ENCODE measurements at places on chromosomes 1 and 21.

- DNase-seq: no peak
Observed at GRCh38 chr1:241972703-241973369, 15.3 kb downstream of the BECN2 start.

DNA sequence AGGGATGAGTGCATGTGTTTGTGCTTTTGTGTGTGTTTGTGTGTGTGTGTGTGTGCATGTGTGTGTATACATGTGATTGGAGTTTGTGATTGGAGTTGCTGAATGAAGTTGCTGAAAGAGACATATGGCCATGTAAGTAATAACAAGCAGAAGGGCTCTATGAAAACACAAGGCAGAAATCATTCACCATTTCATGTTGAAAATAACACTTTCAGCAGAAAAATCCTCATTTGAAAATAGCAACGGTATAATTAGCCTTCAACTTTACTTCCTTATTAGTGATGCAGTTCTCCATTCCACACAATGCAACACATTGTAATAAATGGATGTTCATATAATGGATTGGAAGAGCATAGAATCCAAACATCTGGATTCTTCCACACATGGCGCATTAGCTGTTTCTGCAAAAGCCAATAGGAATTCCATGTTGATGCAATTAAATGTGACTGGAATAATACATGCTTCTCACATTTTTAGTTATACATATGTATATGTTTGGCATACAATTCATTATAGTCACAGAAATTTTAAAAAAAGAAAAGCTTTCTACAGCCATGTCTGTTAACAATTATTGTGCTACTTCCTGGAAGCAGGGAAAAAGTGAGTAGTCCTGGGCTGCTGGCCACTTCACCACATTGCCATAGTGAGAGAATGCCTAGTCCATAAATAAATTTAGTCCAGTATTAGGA lies 538.0 kb downstream of the LTN1 start:
- DNase-seq: no peak

DNA sequence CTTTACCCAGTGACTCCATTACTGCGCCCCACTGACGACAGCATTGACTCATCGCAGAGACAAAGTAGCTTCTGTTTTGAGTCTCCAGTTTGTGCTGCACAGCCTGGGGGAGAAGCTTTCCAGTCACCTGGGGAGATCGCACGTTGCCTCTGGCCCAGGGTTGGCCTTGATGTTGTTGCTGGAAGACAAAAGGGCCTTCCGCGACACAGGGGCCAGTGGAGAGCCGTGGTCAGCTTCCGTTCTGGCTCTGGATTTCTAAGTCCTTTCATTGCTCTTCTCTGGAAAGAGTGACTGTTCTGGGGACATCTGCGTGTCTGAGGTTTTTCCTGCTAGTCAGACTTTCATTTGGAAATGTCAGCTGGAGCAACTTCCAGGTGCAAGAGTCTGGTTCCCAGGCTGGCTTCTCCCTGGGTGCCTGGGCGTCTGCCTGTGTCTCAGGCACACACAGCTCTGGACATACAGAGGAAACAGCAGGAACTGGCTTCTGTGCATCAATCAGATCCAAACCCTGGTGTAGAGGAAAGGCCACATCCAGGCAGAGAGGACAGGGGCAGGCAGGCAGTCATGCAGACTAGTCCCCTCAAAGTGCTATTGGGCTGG lies 257.0 kb downstream of the SIPA1L2 start:
- DNase-seq: no peak

DNA sequence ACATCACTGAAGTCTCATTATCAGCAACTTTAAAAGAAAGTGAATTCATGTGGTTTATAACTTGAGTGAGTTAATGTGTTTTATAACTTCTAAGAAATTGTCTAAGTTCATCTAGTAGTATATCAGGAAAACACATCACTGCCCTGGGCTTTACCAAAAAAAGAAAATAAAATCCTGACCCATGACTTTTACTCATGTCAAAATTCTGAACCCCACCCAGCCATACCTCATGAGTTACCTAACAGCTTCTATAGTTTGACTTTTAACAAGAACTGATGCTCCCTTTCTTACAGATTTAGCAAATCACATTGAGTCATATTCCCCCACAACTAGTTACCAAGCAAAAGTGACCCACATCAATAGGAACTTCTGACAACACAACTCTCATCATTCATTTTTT lies 57.4 kb downstream of the ESRRG start:
- no peak for DNase-seq

DNA sequence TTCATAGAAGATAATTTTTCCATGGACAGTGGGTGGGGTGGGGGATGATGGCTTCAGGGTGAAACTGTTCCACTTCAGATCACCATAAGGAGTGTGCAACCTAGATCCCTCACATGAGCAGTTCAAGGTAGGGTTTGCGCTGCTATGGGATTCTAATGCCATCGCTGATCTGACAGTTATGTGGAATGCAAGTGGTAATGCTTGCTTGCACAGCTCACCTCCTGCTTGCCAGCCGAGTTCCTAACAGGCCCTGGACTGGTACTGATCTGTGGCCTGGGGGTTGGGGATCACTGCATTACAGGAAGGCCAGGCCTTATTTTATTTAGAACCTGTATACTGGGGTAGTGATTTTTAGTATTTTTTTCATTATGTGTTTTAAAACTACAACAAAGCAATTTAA lies 22.0 kb downstream of the MAN1A2 start:
- no peak for DNase-seq

GRCh38 chr1:183871142-183871541 lies 66.2 kb downstream of the RGL1 start:
- DNase-seq: no peak

GRCh38 chr1:205986861-205987260 lies 16.3 kb downstream of the RAB7B start:
- no peak for DNase-seq

DNA sequence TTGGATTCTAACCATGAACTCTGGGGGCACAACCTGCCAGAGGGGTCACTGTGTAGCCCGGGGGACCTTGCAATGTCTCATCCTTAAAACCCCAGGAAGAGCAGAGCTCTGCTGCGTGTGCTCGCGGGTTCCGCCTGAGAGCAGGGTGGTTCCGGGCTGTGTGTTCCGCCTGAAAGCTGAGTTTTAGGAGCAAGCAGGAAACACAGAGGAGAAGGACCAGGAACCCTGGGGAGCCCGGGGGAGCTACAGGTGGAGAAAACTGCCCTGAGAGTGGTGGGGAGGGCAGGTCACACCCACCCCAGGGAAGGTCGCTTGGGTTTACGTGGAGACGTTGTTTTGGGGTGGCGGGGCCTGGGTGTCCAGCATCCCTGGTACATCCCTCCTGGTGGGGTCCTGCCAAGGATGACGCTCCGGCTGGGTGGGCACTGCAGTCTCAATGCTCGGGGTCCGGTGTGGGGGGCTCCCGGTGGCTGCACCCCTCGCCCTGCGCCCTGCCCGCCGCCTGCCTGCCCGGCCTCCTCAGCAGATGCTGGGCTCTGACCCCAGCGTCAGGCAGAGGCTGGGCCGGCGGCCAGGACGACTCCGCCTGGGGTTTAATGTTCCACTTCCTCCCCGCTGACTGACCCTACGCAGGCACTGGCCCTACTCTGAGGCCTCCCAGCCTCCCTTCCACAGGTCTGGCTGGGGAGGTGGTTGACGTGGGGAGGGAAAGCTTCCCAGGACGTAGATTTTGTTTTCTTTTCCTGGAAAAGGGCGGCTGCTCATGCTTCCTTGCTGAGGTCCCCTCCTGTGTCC lies 17.3 kb upstream of the C1orf159 start:
- no peak for DNase-seq

DNA sequence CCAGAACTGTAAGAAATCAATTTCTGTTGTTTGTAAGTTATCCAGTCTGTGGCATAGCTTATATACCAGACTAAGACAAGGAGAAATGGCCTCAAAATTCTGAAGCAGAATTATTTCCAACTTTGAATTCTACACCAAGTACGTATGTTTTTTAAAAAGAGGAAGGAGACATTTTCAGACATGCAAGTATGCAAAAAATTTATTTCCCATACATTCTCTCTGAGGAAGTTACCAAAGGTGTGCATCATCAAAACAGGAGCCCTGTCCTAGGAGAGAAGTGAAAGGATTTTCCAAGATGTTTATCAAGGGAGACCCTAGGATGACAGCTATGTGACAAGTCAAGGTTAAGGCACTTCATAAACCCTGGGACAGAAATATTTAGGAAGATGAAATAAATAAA lies 49.3 kb upstream of the RABGAP1L start:
- DNase-seq: no peak

- no peak for DNase-seq
Observed at GRCh38 chr1:221644145-221644448, 97.8 kb downstream of the DUSP10 start.

GRCh38 chr1:197920067-197920396 lies 2.9 kb downstream of the LHX9 start:
- DNase-seq: no peak

- DNase-seq: no peak
Observed at GRCh38 chr1:110234691-110235090, 24.6 kb downstream of the KCNC4 start.

DNA sequence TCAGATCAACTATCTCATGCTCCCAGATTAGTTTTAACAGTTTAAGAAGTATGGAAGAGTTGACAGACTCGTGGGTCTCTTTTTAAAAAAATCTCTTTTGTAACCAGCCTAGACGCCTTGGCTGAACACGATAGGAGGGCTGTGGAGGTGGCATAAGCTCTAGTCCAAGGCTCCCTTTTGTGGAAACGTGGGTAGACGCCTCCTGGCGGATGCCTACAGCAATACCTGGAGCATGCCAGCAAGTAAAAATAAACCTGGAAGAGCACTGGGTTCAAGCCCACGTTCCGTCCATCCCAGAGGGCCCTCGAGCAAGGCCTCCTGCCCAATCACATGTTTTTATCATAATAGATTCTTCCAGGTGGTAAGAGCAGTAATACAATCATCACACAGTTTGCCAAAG lies 87.9 kb downstream of the RGS7 start:
- DNase-seq: no peak

GRCh38 chr1:230797942-230798365 lies 50.8 kb downstream of the CAPN9 start:
- no peak for DNase-seq
